ENCODE measurements at places on chromosomes 7 and 10.

GRCh38 chr10:70350501-70350900 is 31.9 kb downstream of the LRRC20 start:
- DNase-seq = no peak

- no peak for DNase-seq
Measured at GRCh38 chr7:108127461-108127860, 2.7 kb downstream of the LAMB4 start.

GRCh38 chr10:60870803-60871202 is 73.2 kb downstream of the RHOBTB1 start:
- no peak for DNase-seq

- no peak for DNase-seq
Measured at GRCh38 chr7:79489371-79489770, 35.9 kb upstream of the MAGI2 start.
